IMR-90 (cell line): ENCODE measurements at places on chromosomes 13 and 19.

- DNase-seq: peak; percentile 16
Observed at GRCh38 chr19:737591-738093, 13.3 kb upstream of the MISP start.

GRCh38 chr13:20156702-20157101 lies 4.2 kb downstream of the GJA3 start:
- no peak for DNase-seq

GRCh38 chr13:38905861-38906260 lies 84.8 kb downstream of the STOML3 start:
- no peak for DNase-seq

DNA sequence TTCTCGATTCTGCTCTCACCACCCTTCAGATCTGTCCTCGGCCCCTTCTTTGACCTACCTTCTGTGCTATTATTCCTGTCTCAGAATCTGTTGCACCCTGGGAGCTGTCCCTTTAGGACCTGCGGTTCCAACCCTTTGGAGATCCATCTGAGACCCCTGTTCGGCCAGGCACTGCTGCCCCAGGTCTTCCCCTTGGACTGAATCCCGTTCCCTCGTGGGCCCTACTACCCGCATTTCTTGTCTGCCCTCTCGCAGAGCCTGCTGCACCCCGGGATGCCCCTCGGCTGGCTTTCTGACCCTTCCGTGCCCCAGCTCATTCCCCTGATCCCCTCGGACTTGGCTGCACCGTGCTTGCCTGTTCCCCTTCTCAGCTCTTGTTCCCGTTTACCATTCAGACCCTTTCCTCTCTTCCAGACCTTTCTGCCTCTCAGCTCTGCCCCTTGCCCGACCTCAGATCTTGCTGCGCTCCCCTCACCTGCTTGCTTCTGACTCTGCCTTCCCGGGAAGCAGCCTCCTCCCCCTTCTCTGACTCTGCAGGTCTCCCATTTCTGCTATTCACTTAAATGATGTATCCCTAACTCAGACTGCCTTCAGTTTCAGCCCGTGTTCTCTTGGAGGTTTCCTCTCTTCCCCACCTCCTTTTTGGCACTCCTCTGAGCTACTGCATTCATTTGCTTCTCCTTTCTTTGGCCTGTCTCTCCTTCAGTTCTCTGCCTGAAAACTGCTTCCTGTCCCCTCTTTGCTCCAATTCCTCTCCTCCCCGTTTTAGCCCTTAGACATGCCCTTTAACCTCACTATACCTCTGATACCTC lies 1.1 kb downstream of the ARHGAP35 start:
- DNase-seq: no peak

- DNase-seq: peak; percentile 24
Observed at GRCh38 chr13:109700176-109700575, 86.2 kb downstream of the IRS2 start.

DNA sequence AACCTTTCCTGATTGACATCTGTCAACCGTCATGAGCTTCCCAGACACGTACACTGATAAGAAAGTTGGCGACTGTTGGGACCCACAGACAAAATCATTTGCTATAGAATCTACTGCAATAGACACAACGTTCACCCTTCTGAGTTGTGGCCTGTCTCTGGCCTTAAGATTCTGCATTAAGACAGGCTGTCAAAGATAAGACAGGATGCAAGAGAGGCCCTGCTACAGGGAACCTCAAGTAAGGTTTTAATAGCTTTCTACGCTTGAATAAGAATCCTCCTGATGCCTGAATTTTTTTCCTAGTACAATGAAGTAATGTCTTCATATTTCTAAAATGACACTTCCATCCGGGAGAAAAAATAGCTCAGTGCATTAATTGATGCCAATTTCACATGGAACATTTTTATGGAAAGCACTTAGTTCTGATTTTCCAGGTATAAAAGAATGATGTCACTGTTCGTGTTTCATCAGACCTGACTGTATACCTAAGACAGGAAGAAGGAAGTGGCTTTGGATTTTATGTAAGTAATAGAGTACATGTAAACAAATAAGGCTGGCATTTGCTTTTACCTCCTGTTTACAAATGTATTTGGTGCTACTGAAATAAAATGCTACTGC lies 275.2 kb upstream of the GPC6 start:
- DNase-seq: no peak

DNA sequence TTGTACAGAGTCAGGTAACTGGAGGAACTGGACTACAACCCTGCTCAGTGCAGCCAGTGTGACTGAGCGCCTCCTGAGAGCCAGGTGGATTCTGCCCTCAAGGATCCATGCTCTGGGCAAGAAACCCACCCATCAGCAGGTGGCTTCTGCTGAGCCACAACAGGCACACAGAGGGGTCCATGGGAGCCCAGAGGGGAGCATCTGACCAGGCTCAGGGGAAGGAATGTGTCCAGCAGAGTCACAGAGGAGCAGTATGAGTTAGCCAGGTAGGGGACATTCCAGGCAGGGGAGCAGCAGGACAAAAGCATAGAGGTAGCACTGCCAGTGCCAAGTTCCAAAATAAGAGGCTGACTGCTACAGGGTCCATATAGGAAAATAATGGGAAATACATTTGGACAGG lies 19.9 kb downstream of the DHRS12 start:
- no peak for DNase-seq

DNA sequence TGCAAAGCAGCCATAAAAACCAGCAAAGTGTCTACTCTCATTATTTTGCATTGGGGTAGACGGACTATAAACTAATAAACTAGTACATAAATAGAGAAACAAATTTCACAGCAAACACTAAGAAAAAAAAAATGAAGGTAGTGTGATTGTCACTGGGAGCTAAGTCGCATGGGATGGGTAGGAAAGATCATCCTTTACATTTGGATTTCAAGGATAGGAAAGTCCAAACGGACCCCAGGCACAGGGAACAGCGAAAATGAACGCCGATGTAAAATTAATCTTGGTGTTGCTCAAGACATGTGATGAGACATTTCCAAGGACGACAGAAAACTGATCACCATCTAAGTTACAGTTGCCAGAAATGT lies 690 bp upstream of the SGTA start:
- DNase-seq: no peak

DNA sequence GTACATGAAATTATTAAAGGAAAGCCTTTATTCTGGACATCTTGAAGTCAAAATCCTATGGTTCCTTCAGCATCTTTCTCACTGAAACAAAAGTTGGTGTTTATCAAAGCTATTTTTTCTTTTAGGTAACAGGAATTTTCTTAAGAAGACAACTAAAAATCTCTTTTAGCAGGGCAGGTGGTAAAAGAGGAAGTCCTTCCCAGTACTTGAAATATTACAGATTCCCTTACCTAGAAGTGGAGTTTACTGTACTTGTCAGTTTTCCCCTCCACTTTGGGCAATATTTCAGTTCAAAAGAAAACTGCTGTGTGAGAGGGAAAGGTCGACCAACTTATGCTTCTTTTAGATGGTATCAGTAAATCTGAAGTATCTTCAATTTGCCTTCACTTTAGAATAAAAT lies 64.3 kb upstream of the TDRD3 start:
- DNase-seq: no peak

GRCh38 chr13:103431856-103432255 lies 365.6 kb upstream of the SLC10A2 start:
- no peak for DNase-seq

- no peak for DNase-seq
Observed at GRCh38 chr19:6099033-6099432, 11.3 kb downstream of the RFX2 start.

GRCh38 chr13:77836423-77836822 lies 82.2 kb downstream of the EDNRB start:
- peak; percentile 44 for DNase-seq
